ENCODE measurements at places on chromosomes 1 and 21.

GRCh38 chr21:35703704-35704103 lies 356.6 kb downstream of the SETD4 start:
- DNase-seq = no peak

- DNase-seq = no peak
Observed at GRCh38 chr1:218166268-218166945, 118.7 kb upstream of the RRP15 start.

- no peak for DNase-seq
Observed at GRCh38 chr1:218492874-218493273, 147.7 kb downstream of the TGFB2 start.

DNA sequence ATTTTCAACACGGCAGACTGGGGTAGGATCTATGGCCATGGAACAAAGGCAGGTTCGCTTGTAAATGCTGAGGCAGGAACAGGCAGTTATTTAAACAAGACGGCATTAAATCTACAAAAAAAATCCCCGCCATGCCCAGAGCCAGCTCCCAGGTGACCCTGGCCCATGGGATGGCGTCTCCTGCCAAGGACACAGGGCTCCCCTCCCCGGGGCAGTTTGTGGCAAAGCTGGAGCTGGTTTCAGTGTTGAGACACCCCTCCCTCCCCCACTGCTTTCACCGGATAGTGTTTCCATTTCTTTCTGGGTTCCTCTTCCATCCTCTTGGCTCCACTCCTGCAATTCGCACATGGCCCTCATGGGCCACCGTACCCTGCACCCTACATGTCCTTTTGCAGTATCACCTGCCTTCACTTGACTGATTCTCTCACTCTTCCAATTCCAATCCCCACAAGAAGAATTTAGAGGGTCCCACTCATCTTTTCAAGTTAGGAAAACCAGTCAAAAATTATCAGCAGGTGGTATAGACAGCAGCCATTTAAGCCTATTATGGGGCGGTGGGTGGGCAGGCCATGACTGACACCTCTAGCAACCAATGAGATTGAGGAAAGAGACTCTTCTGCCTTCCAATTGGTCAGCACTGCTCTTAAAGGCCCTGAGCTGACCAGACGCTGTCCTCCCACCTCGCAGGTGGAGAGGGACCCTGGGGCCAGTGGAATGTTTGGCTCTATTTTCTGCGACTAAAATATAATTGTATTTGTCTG lies 52.0 kb downstream of the OLIG1 start:
- DNase-seq = no peak

GRCh38 chr1:82944822-82945221 lies 1054.1 kb downstream of the TTLL7 start:
- DNase-seq = no peak

DNA sequence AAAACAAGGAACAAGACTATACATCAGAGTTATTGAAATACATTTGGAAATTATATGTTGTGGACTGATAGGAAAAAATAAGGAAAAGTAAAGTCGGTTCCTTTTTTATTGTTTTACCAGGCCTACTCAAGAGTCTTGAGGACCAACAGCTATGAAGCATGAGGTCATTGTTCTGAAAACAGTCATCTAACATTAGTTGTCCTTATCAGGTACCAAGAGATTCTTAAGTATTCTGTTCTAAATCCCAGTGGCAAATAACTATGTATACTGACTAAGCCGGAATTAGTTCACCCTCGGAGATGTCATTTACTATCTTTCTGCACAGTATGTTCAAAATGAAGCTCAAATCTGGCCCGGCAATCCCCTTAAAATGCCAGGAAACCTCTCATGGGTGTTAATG lies 585 bp downstream of the ADGRL4 start:
- no peak for DNase-seq

GRCh38 chr1:150596976-150597375 lies 17.6 kb upstream of the MCL1 start:
- no peak for DNase-seq

GRCh38 chr1:6580593-6581409 lies 1.0 kb downstream of the ZBTB48 start:
- DNase-seq = no peak
